ENCODE measurements at places on chromosomes 4 and X.

DNA sequence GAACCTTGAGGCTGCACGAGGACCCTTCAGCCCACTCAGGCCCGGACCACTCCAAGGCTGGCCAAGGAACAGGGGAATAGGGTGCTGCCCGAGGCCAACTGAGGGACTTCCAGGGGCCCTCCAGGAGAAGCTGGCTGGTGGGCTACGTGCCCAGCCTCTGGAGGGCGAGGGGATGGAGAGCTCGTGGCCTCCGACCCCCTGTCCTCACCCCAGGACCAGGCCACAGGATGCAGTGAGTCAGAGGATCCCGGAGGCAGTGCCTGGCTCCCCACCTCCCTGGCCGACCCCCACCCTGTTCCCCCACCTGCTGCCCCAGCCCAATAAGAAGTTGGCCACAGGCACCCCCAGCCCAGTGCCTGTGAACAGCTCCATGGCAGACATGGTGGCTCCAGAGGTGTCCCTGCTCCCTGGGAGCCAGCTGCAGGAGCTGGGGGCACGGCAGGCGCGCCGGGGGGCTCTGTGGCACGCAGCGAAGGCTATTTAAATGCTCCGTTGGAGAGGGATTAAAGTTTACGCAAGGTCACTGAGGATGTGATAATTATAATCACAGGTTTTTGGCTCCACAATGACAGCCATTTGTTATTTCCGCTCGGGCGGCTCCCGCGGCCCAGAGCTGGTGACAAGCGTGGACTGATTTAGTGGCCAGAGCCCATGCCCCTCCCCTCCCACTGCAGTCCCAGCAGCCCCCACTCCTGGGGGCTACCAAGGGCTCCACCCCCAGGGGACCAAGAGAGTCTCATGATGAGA, 95.7 kb upstream of the NKX1-1 start:
- DNase-seq, result no peak

DNA sequence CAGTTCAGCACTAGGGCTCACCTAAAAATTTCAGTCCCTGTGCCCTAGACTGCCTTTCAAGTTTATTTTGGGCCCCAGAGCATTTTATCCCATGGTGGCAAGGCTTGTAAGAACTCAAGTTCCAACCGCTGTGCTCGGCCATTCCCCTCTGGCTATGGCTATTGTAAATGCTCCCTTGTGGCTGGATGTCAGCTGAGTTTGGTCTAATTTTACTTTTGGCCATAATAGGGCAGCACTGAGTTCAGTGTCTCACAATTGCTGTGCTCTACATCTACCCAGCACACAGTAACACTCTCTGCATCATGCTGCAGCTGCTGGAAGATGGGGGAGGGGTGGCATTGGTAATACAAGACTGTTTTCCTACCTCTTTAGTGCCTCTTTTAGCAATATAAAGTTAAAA, 210.8 kb upstream of the IRS4 start:
- no peak for DNase-seq

DNA sequence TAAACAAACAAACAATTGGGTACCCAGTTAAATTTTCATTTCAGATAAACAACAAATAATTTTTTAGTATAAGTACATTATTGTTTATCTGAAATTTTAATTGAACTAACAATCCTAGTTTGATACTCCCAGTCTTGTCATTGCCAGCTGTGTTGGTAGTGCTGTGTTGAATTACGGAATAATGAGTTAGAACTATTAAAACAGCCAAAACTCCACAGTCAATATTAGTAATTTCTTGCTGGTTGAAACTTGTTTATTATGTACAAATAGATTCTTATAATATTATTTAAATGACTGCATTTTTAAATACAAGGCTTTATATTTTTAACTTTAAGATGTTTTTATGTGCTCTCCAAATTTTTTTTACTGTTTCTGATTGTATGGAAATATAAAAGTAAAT, 2.9 kb downstream of the CXCL8 start:
- DNase-seq, result no peak

DNA sequence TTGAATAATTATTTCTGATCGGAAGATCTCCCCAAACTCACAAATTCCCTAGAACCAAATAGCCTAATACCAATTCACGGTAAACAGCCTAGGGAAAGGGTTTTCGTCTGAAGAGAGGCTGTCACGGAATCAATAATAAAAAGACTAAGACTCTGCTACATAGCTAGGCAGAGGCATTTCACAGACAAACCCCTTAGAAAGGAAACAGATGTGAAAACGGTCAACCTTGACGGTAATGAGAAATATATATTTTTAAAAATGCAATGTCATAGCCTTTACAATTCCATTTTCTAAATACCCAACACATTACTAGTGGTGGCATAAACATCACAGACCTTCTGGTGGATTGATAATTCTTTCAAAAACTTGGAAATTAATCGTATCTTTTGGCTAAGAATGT, 28.4 kb downstream of the PROM1 start:
- DNase-seq, result no peak

DNA sequence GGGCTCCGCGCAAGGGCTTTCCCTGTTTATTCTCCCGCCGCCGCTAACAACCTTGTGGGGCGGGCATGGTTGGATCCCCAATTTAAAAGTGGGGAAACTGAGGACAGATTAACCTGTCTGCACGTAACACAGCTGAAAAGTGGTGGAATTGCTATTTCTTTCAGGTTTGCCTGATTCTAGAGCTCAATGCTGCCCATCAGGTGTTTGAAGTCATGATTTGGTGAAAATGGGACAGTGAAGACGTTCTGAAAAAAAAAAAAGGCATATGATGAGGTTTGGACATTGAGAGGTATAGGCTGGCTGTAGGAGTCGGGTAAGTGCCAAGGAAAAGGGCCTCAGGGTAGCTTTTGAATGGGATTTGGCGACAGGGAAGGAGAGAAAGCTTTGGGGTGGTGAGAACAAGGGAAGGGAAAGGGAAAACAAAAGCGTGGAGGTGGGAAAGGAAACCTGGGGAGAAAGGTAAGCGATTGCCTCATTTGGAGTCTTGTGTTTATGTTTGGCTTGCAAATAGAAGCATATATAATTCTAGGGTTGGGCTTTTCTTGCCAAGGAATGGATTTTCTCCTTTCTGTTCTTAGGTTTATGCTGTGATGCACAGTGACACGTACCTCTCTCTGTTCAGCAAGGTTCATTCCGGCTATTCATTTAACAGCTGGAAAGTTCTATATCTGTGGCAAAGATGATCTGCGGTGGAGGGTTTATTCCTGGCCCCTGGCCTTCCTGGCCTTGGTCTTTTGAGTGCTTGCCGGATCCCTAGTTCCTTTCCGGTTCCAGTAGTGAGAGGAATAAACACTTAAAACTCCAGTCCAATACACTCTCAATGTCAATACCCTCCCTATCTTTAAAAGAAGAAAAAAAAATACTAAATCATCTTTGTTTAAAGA, 2.4 kb upstream of the STIM2 start:
- no peak for DNase-seq

DNA sequence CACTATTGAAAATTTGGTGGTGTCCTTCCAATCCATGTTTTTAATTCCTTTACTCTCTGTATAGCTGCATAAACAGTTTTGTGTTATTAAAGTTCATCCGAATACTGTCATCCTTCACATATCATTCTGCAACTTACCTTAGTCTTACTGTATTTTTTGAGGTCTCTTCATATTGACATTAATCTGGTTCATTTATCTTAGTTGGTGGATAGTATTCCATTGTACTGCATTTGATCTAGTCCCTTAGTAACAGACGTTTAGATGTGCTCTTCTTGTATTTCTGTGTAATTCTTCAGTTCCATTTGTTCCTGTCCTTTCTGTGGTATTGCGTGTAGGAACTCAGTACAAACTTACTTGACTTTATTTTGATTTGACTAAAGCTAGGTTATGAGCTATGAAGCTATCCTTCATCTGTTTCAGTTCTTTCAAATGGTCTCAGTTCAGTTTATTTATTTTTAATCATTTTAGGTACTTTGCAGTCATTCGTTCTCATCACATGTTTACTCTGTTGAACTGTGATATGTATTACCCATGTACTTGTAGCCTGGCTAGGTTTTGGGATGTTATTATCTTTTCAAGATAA, 41.3 kb downstream of the RAPGEF2 start:
- DNase-seq, result no peak

GRCh38 chrX:149527705-149528104, 13.1 kb upstream of the EOLA1 start:
- peak; percentile 40 for DNase-seq

DNA sequence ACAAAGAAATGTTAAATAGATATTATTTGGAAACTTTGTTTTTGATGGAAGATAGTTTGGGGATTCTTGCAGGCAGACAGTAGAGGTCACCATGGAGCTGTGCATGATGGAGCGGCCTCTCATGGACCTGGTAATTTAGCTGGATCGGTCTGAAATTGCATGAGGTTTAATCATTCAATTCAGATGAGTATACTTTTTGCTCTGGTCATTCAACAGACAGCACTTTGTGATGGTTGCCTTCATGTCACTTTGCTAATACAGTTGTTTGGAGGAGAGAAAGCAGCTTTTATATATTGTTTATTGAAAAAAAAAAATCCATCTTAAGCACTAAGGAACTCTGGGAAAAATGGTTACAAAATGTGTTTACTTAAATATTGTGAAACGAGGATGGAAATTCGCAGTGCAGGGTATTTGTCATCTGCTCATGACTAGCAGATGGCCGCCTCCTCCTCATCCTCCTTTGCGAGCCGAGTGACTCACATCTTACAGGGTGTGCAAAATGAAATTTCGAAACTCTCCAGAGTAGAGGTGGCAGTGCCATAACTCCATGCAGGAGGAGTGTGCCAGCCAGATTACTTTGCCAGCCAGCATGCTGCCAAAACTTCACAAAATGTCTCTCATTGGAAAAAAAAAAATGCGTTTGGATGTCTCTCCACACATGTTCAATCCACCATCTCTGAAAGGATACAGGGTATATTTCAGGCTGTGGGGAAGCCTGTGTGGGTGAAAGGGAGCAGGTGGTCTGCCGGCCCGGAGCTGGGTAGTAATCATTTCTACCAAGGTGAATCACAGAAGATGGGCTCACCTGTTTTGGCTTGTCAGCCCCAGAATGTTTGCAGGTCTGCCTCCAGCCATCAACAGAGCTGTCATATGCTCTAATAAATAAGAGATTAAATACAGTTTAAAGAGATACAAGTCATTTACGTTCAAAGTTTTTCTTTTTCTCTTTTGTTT, 314.9 kb upstream of the DIPK2B start:
- peak; percentile 92 for DNase-seq

DNA sequence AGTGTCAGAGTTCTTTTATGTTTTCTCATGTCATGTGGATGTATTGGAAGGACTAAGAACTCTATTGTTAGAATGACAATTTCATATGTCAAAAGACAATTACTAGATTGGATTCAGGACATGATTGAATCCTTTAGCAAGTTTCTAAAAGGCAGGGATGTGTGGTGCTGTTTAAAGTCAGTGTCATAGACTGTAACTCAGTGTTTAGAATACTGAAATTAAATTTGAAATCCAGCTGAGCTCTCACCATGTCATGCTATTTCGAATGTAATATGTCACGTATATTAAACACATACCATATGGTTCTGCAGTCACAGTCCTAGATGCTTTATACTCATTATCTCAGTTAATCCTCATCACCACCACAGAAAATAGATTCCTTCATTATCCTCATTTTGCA, 7.8 kb downstream of the GUCY1B1 start:
- DNase-seq, result no peak

DNA sequence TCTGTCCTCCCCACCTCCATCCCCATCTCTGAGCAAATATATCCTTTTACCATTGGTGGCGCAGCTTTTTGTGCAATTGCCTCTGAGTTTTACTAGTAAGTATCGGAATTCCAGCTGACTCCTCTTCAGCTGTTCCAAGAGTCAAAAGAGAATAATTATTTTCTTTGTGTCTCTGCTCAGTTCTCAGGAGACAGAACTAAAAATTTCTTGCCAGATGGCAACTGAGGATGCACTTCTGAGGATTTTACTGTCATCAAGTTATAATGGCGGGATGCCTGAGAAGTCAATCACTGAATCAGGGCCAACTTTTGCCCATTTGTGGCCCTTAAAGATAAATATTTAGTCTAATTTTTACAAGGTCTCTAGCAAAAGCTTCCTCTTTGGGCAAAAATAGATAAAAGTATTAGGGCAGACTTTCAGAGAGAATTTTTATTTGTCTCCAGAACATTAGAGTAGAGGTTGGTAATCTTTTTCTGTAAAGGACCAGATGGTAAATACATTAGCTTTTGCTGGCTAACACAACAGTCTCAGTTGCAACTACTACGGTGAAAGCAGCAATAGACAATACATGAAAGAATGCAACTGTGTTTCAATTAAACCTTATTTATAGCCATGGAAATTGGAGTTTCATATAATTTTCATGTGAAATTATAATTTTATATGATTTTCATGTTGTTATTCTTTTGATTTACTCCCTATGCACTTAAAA, 15.6 kb upstream of the ADGRA3 start:
- no peak for DNase-seq

DNA sequence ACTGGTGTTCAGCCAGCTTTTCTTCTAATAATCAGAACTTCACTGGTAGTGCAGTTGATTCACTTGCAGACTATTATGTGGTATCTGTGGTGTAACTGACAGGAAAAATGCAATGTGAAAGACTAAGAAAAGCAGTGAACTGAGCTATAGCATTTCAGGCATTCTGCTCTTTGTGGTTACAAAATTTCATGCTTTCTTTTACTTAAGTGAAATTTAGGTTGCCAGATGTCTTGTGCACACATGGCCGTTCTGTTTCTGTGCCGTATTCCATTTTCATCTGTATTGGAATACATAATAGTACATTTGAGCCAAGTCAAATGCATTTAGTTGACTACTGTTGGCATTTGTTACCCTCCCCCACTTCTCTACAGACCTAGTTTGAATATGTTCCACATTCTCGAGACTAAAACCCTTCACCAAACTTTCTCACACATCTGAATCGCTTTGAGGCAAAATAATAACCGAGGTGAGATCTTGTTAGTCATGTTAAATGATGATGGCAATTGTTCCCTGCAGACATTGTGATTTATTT, 8.2 kb downstream of the RTL3 start:
- peak; percentile 50 for DNase-seq

DNA sequence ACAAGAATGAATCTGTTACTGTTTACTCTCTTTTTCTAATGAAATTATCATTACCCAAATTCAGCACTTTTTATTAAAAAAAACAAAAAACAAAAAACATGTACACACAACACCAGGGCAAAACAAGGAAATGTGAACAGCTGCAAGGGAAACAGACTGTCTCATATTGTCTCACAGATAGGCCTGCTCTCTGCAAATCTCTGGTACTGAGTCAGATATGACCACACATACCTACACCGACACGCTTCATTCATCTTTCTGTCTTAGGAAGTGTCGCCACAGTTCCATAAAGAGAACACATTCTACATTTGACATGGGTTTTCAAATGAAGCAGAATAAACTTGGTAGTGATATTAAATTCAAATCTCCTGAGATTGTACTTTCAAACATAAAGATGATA, 92.2 kb upstream of the GPR34 start:
- peak; percentile 3 for DNase-seq

GRCh38 chrX:1472975-1473374, 20.3 kb upstream of the ASMTL start:
- no peak for DNase-seq
